ENCODE measurements at places on chromosomes 13 and 19.

- no peak for DNase-seq
Observed at GRCh38 chr19:29483641-29483920, 42.2 kb upstream of the VSTM2B start.

DNA sequence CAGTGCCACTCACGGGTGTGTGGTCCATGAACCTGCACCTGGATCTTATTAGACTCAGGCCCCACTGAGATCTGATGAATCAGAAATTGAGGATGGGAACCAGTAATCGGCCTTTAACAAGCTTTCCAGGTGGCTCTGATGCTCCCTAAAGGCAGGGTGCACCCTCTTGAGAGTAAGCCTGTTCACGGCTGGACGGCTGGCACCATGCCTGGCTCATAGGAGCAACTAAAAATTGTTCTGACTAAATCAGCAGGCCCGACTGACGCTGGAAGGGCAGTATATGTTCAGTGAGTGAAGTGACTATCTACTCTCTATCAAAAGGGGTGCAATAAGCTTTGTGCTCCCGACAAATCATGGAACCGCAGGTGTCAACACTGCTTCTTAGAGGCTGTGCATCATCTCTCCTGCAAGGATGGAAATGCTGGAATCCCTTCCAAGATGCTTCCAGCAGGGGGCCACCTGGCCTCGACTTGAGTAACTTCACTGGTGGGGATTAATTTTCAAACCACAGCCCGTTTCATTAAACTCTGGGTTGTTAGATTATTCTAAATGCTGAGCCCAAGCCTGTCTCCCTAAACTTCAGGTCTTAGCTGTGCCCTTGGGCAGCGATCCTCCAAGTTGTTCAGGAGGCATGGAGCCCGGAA lies 28.4 kb downstream of the TMTC4 start:
- peak; percentile 15 for DNase-seq

DNA sequence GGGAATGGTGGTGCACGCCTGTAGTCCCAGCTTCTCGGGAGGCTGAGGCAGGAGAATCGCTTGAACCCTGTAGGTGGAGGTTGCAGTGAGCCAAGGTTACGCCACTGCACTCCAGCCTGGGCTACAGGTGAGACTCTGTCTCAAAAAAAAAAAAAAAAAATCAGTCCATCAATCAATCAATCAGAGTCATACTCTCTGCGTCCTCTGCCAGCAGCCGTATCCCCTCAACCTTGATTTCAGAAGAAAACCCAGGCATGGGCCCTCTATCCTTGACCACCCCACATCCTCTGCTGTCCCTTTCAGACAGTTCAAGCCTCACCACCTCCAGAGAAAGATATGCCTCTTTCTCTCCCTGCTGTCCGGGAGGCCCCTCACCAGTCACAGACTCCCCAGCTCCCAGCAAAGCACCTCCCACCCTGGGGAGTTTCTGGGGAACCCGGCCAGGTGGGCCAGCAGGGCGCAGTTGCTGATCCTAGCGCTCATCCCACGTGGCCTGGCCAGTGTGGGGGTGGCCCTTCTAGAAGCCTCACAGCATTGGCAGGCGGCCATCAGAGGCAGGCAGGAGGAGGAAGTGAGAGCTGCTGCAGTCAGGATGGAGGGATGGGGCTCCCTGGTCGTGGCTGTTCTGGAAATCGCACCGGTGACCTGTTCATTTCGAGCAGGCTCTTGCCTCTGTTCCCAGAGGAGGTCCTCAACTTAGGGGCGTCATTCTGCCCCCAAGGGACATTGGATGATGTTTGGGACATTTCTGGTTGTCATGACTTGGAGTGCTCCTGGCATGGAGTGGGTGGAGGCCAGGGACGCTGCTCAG lies 10.2 kb upstream of the JSRP1 start:
- DNase-seq: no peak

- no peak for DNase-seq
Observed at GRCh38 chr13:22447132-22447886, 733.5 kb upstream of the SGCG start.

- DNase-seq: no peak
Observed at GRCh38 chr13:99636728-99637353, 135.6 kb downstream of the TM9SF2 start.
